Frontal cortex (tissue), 4 donors: ENCODE measurements at places on chromosomes 16 and 17. TPM values are rescaled to one million over a fixed set of nuclear protein-coding genes. Genes with fewer than 3 reads are reported as not detected.

DNA sequence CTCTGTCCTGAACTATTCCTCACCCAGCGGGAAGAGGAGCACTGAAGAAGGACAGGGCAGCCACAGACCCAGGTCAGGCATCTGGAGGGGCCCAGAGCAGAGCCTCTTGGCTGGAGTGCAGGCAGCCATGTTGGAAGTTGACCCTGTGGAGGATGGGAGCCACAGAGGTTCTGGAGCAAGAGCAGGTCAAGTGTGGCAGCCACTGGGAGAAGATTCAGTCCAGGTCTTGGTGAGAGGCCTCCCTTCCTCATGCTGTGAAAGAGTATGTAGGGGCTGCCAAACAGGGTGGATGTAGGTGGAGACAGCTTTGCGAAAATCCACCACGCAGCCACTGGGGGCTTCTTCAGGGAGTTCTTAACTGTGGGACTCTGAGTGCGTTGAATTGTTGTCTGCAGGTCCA lies 590 bp upstream of the CD79B start:
- DNase-seq, result no peak

GRCh38 chr16:78659216-78659615 lies 559.8 kb downstream of the WWOX start:
- no peak for DNase-seq

The OR3A3 gene
- not detected for total RNA-seq

GRCh38 chr17:46772475-46773220 lies 45.8 kb downstream of the WNT3 start:
- no peak for DNase-seq

The NSRP1 gene
- total RNA-seq, result 5.7 TPM

- DNase-seq, result no peak
Measured at GRCh38 chr17:33527290-33527689, 234.2 kb upstream of the ASIC2 start.

The TPPP3 gene
- total RNA-seq, result 2.0 TPM

The KRTAP17-1 gene
- not detected for total RNA-seq

DNA sequence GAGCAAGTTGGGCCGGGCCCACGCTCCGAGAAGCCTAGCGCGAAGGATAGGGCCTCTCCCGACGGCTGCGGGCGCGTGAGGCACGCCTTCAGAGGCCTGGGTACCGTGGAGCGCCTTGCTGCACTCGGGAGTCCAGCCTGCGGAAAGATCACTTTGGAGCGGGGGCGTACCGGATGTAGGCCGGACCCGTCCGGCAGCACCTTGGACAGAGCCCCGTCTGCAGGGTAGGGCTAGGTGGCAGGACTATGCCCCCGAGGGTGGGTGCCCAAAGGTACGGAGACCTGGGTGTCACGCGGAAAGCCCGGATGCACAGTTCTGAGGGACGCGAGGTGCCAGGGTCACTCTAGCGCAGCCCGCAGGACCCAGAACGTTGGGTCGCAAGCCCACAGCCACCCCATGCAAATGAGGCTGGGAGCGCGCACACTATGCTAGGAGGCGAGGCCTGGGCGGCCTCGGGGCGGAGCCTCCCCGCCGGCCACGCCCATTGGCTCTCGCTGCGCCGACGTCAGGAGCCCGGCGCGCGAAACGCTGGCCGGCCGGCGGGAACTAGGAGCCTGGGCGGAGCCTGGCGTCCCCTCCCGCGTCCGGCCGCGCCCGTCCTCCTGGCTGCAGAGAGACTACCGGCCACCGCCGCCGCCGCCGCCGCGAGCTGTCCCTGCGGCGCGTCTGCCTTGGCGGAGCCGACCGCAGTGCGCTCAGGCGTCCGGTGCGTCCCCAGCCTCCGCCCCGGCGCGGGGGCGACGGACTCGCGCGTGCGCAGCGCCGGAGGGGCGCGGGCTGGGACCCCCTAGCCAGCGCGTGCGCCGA lies at the start of gene PAQR4:
PAQR4 (plus strand) TSS at position 611 of the 807 bp plus-strand sequence. CDS start 327 bp downstream, outside the sequence.
- peak; percentile 99 for DNase-seq

DNA sequence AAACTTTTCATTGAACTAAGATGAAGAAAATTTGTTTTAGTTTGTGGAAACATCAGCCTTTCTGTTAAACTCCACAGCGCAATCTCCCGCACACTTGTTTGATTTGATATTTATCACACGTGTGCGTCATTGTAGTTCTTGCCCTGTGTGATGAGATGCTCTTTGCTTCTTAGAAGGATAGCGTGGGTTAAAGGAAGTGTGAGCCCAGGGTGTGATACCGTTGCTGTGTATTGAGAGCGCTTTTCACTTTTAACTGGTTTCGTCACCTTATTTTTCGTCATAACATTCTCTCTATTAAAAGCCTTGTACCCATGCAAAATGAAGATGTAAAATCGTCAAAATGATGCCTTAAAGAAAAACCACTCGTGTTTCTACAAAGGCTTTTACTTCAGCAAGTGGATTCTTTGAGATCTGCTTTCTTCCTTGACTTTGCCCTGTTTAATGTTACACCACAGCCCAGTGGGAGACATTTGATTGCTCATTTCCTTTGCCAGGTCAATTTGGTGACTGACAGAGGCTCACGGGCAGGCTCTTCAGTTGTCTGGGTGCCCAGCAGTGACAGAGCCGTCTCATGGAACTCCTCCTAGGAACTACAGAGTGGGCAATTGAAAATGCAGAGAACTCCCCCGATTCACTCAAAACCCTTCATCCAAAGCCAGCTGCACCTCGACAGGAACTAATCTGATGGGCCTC lies 61.1 kb downstream of the RPA1 start:
- no peak for DNase-seq

- no peak for DNase-seq
Measured at GRCh38 chr16:2009164-2009711, 383 bp downstream of the ZNF598 start.

GRCh38 chr17:13462673-13463124 lies 139.0 kb downstream of the HS3ST3A1 start:
- no peak for DNase-seq

The PKMYT1 gene
- total RNA-seq, result 1.2 TPM

DNA sequence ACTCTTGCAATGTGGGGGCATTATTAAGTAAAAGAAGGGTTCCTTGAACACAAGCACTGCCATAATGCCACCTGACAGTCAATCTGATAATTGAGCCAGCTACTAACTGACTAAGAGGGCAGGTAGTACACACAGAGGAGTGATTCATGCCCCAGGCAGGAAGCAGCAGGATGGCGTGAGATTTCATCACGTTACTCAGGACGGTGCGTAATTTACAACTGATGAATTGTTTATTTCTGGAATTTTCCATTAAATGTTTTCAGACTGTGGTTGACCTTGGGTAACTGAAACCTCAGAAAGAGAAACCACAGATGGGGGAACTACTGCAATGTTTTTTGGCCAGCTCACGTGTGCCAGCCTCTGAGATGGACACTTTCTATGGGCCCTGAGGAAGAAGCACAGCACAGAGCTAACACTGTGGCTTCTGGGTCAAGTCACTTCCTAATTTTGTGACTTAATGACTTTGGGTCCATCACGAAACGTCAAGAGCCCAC lies 46.7 kb downstream of the C17orf67 start:
- DNase-seq, result no peak

DNA sequence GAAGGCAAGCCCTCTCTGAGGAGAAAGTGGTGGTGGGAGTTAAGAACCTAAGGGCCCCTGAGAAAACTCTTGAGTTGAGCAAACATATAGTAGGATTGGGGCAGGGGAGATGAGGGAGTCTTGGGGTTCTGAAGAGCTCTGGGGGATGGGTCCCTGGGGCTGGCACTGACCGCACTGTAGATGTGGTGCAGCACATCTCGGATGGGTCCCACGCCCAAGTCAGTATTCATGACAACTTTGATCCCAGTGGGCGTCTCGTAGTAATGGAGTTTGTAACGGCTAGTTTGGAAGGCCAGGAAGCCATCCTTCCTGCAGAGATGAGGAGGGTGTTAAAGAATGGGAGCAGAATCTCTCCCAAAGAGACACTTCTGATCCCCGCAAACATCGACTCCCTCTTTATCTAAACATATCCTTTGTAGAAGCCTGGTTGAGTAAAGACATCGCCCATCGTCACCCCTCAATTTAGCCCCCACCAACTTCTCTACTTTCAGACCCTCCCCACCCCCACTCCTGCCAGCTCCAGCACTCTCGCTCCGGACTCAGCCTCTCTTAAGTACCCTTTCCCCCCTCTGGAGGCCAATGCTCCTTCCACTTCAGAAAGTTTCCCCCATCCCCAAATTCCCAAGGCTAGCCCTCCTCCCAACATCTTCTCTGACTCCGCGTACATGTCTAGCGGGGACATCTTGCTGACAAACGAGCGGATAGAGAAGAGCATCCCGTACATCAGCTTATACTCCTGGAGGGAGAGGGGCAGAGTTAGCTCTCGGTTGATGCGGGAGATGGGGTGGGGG lies 710 bp downstream of the TRAPPC1 start:
- no peak for DNase-seq

The RAPGEFL1 gene
- 12.6 TPM for total RNA-seq
